Endodermal cell (in vitro differentiated cells): ENCODE measurements at places on chromosomes 1 and 21.

DNA sequence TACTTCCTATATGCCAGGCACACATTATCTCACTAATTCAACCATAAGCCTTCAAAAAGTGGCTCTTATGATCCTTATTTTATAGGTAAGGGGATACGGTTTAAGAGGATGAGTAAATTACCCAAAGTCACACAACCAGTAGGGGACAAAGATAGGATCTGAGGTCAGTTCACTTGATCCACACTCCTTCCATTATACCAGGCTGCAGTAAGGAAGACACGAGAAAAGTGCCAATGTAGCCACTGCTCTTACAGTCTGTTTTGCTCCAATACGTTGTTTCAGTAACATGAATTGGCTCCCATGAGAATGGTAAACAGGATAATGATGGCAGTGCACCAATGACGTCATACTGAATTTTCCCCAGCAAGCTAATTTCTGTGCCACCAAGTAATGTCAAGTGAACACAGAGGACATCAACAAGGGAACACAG, 15.4 kb upstream of the GUCA2A start:
- DNase-seq: no peak

GRCh38 chr1:158311066-158311465, 20.3 kb downstream of the CD1B start:
- no peak for DNase-seq

GRCh38 chr1:38608202-38608864, 251.2 kb downstream of the RRAGC start:
- peak; percentile 92 for DNase-seq

GRCh38 chr1:91007827-91008226, 14.0 kb downstream of the ZNF644 start:
- DNase-seq: no peak

GRCh38 chr1:150194381-150195031, 41.4 kb downstream of the ANP32E start:
- DNase-seq: no peak

DNA sequence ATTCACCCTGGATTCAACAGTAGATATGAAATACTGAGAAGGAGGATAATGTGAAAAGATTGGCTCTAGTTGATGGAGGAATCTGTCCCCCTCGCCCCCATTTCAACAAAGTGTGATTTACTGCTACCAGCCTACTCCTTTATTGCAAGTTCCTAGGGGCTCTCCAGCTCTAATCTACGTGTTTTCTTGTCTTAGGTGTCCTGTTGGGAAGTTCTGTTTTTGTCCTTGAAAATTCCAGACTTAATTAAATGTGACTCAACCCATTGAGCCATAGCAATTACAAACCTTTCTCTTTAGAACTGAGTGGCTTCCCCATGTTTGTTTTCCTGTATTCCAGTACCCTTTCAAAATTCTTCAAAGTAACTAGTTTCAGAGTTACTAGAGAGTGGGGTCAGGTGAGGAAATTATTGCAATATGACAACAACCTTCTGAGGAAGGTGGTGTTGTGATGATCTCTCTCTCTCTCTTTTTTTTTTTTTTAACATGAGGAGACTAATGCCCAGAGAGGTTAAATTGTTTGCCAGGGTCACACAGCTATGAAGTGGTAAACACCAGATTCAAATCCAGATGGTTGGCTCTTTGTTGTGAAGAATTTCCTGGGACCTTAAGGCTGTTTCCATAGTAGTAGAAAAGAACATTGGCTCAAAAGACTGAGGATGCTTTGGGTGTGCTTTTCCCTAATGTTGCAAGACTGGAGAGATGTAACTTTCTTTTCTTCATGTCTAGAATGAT, 3.5 kb downstream of the RGL1 start:
- no peak for DNase-seq

DNA sequence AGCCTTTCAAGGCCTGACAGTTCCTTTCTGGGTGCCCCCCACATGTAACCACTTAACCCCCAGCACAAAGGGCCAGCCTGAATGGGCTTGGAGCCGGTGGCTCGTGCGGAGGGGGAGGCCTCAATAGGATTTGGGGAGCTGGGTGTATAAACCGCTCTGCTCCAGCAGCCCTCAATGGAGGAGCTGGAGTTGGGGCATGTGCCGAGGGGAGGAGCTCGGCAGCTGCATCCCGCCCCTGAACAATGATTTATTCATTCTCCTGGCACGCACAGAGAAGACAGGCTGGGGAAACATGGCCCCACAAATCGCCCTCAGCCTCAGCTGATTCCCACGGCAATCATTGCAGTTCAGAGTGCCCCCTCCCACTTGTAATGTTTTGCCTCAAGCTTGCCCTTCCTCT, 6.9 kb upstream of the C1orf216 start:
- DNase-seq: no peak

GRCh38 chr1:5926686-5927435, 65.4 kb downstream of the NPHP4 start:
- peak; percentile 57 for DNase-seq

- peak; percentile 97 for DNase-seq
Observed at GRCh38 chr1:3530926-3531818, 76.7 kb downstream of the ARHGEF16 start.

DNA sequence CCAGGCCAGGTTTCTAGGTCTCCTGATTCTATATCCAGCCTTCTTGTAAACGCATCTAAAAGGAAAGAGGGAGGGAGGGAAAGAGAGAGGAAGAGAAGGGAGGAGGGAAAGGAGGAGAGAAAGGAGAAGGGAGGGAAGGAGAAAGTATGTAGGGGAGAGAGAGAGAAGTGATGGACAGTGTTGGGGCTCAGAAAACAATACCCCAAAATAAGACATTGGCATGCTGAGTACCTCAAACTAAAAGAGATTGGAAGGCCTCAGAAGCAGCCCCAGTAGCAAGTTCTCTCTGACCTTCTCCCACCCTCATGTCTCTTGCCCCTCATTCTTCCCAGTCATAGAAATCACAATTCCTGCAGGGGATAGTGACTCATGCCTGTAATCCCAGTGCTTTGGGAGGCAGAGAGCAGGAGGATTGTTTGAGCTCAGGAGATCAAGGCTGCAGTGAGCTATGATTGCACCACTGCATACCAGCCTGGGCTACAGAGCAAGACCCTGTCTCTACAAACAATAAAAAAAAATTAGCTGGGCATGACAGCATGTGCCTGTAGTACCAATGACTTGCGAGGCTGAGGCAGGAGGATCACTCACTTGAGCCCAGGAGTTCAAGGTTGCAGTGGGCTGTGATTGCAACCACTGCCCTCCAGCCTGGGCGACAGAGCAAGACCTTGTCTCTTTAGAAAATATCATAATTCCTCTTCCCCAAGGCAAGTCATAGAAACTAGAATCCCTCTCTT, 51.2 kb downstream of the DNTTIP2 start:
- DNase-seq: no peak

DNA sequence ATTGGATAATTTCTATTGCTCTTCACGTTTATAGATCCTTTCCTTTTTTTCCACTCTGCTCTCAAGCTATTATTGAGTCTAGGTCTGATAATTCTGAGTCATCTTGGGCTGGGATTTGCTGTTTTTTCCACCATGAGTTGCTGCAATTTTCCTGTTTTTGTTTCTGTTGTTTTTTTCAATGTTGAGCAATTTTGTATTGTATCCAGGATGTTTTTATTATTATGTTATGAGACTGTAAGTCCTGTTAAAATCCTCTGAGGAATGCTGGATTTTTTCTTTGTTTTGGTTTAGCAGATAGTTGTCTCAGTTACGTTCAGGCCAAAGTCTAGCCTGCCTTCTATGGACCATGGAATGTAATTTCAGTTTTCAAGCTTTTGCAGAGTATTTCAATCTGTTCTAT, 13.0 kb upstream of the SLC35A3 start:
- no peak for DNase-seq

GRCh38 chr1:197955486-197956394, 38.6 kb downstream of the LHX9 start:
- DNase-seq: no peak

DNA sequence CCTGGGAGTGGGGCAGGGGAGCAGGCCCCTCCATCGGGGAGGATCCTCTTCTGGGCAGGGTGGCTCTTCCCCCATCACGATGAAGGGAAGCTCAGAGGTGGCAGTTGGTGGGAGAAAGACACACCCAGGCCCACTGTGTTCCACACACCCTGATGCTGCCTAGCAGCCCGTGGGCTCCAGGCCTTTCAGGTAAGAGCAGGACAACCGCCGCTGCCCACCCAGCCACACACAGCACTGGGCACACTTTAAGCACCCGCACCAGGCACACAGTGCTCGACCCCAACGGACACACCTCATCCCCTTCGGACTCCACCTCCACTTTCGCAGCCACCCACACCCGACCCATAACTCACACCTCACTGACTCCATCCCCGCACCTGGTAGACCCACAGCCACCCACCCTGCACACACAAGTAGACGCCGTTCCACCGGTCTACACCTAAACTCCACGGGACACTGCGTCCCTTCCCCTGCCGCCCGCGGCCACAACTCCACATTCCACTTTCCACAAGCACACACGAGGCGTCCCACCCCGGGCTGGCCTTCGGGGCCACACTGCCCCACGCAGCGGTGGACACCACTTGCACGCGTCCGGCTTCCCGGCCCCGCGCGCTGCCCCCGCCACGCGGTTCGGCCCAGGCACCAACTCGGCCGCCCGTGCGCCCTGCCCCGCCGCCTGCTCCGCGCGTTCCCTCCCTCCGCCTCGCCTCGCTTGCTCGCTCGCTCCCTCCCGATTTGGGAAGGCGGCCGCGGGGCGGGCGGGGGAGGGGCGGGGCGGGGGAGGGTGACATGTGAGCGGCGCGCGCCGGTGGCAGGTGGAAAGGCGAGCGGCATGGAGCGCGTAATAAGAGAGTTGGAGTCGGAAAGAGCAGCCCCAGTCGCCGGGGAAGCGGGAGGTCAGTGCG, at the start of gene KCNQ4:
TSS of gene KCNQ4 (plus strand) at position 787 of the 905 bp plus-strand sequence. CDS start 307 bp downstream, outside the sequence.
- DNase-seq: peak; percentile 90

DNA sequence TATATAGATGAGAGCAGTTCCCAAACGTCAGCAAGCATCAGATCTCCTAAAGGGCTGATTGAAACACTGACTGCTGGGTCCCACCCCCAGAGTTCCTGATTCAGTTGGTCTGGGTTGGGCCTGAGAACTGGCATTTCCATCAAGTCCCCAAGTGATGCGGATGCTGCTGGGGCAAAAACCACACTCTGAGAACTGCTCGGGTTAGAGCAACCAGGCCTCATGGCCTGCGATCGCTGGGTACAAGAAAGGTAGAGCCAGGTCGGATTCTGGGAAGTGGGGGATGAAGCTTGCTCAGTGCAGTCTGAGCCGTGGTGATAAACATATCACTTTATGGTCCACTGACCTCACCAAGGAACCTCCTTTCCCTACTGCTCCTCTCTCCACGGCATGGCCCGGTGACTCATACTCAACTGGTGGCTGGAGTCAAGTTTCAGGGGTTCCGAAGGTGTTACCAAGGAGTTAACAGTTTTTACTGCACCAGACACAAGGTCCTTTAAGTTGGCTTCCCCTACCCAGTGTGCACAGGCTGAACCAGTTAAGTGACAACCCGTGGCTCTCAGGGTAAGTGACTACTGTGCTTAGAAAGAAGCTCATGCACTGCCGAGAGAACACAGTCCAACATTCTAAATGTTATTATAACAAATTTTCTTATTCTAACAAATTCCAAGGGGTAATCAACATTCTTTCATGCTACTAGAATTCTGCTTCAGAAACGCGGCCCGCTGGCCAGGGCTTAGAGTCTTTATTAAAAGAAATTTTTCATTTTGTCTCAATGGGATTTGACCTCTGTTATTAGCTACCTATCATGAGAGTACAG, 153.5 kb downstream of the TGFBR3 start:
- peak; percentile 66 for DNase-seq

- DNase-seq: peak; percentile 61
Observed at GRCh38 chr1:213649373-213649772, 338.4 kb upstream of the PROX1 start.

DNA sequence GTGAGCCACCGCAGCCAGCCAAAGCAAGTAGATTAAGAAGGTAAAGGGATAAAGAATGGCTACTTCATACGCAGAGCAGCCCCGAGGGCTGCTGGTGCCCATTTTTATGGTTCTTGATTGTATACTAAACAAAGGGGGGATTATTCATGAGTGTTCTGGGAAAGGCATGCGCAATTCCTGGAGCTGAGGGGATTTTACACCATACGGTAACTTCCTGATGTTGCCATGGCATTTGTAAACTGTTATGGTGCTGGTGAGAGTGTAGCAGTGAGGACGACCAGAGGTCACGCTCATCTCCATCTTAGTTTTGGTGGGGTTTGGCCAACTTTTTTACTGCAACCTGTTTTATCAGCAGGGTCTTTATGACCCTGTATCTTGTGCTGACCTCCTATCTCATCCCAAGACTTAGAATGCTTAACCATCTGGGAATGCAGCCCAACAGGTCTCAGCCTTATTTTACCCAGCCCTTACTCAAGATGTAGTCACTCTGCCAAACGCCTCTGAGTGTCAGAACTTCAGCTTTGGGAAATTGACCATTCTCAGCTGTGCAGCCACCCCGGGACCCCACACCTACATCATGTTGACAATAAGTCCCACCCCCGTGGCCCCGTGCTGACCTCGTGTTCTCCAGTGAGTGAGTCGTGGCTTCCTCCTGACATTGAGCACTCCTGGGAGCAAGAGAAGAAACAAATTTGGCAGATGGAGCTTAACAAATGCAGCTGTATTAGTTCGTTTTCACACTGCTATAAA, 149.4 kb upstream of the COL6A1 start:
- DNase-seq: no peak

GRCh38 chr1:23615423-23615822, 56.1 kb upstream of the ID3 start:
- no peak for DNase-seq

- DNase-seq: no peak
Observed at GRCh38 chr1:168719306-168720111, 9.5 kb downstream of the DPT start.

DNA sequence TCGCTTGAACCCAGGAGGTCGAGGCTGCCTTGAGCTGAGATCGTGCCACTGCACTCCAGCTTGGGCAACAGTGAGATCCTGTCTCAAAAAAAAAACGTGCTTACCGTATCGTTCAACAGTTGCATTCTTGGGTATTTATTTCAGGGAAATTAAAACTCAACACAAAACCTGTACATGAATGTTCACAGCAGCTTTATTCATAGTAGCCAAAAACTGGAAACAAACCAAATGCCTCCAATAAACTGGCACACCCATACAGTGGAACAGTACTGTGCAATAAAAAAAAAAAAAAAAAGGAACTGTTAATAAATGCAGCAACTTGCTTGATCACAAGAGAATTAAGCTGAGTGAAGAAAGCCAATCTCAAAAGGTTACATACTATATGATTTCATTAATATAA, 6.7 kb downstream of the KHDRBS1 start:
- DNase-seq: no peak

GRCh38 chr1:227349967-227350366, 31.7 kb upstream of the CDC42BPA start:
- DNase-seq: no peak
